COR-L47 (cell line): ENCODE measurements at places on chromosomes 1 and 21.
A peak's percentile ranks its signal among the peaks of the same experiment; 100 is the strongest.

DNA sequence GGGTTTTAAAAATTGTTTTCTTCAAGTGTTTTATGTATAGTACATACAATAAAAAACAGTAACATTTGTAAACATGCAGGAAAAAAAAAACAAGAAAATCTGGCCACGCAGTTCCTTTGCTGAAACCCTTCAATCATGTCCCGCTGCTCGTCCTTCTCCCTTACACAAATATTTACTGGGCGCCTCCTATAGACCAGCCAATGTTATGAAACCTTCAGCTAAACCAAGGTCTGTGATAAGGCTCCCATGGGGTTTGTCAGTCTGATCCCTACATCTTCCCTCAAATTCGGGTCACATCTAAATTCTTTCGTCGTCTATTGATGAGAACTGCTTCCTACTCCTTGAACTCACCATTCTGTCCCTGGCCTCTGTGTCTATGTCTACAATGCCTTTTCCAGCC is 583.9 kb downstream of the SMYD3 start:
- no peak for DNase-seq

- no peak for DNase-seq
Observed at GRCh38 chr1:244821134-244821533, 14.3 kb upstream of the COX20 start.

DNA sequence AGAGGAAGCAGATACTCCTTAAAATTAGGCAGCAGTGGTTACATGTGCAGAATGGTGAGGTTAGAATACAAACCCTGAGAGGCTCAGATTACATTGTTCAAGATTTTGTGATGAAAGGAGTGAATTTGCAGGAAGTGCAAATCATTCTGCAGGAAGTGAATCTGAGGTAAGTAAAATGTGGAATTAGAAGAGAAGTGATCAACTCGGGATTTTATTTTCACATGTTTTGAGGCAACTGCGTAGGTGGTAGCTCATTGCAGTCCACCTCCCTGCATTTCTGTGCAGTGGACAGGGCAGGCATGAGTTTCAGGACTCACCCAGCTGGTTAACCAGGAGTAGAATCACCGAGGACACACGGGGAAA is 2.1 kb upstream of the PLA2G2C start:
- DNase-seq: no peak

- no peak for DNase-seq
Observed at GRCh38 chr1:192724670-192725069, 84.2 kb upstream of the RGS2 start.

DNA sequence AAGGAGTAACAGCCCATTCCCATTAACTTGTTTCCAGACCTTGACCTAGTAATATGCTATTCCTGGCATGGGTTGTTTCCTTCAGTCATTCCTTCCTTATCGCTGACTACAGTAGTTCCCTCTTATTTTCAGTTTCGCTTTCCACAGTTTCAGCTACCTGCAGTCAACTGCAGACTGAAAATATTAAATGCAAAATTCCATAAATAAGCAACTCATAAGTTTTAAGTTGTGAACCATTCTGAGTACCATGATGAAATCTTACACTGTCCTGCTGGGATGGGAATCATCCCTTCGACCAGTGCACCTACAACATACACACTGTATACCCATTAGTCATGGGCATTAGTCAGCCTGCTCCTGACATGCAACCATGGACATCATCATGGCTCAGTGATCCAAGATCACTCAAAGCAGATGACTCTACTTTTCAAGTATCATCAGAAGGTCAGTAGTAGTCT is 66.7 kb downstream of the CCDC30 start:
- no peak for DNase-seq

GRCh38 chr1:90671251-90671650 is 45.9 kb downstream of the BARHL2 start:
- DNase-seq: no peak

DNA sequence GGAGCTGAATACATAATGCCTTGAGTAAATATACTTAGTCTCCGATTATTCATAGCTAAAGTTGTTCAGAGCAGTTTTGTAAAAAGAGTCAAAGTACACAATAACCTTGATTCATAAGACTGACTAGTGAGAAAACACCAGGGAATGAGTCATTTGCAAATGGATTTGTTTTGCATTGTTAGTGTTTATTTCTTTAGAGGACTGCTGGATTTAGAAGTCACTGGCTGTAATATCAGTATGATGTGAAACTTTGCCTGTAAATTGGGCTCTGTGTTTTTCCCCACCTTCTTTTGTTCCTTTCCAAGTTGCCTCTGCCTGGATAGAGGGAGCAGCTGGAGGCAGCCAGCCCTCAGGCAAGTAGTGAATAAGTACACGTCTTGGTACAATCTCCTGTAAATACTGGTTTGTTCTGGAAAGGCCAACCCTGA is 474.7 kb downstream of the NUF2 start:
- DNase-seq: no peak

- DNase-seq: no peak
Observed at GRCh38 chr1:213776969-213777368, 210.8 kb upstream of the PROX1 start.

- no peak for DNase-seq
Observed at GRCh38 chr1:31658721-31659120, 14.0 kb upstream of the PEF1 start.

DNA sequence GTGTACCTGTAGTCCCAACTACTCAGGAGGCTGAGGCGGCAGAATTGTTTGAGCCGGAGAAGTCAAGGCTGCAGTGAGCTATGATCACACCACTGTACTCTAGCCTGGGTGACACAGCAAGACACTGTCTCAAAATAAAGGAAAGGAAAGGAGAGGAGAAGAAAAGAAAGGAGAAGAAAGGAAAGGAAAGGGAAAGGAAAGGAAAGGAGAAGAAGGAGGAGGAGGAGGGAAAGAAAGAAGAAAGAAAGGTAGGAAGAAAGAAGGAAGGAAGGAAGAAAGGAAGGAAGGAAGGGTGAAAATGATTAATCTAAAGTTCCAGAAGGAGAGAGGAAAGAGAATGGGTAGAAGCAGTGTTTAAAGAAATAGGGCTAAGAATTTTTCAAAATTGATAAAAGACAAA is 12.2 kb downstream of the SPOCD1 start:
- no peak for DNase-seq

DNA sequence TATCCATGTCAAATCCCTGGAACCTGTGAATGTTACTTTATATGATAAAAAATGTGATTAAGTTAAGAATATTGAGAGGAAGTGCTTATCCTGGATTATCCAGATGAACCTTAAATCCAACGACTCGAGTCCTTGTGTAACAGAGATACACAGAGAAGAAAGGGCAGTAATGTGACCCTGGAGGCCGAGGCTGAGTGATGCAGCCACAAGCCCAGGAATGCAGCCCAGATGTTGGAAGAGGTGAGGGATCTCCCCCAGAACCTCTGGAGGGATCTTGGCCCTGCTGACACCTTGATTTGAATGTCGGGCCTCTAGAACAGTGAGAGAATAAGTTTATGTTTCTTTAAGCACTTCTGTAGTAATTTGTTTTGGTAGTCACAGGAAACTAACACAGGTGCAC is 18.0 kb downstream of the LPGAT1 start:
- no peak for DNase-seq

DNA sequence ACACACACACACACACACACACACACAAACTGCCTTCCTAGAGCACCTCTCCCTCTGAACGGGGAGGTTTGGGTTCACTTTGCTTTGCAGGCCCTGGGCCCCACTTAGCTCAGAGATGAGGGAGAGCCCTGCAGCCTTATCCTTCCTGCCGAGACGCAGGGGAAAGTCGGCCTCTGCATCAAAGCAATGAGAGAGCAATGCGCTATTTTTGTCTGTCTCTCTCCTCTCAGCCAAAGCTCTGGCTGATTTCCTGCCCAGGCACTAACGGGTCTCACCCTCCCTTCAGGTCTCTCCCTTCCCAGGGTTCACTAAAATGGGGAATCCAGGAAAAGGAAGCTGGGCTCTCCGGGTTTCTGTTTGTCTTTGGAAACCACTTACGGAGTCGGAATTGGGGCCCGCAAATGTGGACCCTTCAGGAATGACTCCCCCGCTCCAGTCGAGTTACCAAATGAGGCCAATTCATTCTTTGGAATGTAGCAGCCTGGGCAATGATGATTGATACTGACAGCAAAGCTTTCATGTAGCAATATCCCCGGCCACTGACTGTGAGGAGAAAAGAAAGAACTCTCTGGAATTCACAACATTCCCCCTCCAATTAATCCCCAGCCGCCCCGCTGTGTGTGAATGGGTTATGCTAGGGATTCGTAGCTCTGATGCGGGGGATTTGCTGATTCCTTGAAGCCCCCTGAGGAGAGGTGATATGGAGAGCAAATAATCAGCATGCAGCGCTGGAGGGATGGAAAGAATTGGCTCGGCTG is 61.5 kb upstream of the WLS start:
- no peak for DNase-seq

- DNase-seq: no peak
Observed at GRCh38 chr1:159983681-159984080, 29.6 kb upstream of the SLAMF9 start.

- DNase-seq: no peak
Observed at GRCh38 chr1:108504447-108504846, 54.3 kb downstream of the NBPF6 start.

GRCh38 chr1:80359666-80360065 is 1353.1 kb upstream of the ADGRL4 start:
- DNase-seq: no peak

GRCh38 chr21:30206551-30207251 is 9.2 kb downstream of the CLDN8 start:
- no peak for DNase-seq

- DNase-seq: no peak
Observed at GRCh38 chr1:43318831-43319230, 18.0 kb downstream of the TIE1 start.

DNA sequence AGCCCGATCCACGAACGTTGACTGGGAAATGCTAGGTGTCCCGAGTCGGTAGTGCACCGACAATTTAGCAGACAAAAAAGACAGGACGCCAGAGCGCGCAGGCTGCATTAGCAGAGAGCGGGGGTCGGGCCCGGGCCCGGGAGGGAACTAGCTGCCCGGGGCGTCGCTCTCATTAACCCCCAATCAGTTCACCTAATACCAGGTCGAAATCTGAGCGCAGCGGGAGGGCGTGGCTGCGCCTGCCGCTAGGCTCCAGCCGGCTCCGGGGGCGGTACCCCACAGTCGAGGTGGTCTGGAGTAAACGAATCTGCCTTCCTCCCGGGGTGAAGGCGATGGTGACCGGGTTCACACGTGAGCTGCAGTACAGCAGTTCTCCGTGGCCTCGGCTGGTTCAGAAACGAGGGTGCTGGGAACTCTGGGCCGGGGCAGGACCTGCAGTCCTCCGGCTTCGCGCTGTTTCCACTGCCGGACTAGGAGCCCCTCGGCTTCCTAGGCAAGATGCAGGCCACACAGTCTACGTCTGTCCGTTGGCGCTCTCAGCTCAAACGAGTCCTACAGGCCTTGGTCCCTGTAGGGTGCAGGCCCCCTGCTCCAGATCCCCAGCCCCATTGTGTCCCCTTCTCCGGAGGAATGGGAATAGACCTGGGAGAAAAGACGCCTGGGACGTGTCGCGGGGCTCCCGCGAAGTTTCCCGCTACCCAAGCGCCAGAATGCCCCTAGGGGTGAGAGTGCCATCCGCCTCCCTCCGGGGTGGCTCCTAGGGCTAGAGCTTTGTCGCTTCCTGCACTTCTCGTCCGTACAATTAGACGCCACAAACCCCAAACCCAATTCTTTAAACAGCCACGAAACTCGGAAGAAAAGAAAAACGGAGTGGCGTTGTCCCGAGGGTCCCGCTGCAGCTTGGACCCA is 2.0 kb downstream of the GFI1 start:
- peak; percentile 12 for DNase-seq

DNA sequence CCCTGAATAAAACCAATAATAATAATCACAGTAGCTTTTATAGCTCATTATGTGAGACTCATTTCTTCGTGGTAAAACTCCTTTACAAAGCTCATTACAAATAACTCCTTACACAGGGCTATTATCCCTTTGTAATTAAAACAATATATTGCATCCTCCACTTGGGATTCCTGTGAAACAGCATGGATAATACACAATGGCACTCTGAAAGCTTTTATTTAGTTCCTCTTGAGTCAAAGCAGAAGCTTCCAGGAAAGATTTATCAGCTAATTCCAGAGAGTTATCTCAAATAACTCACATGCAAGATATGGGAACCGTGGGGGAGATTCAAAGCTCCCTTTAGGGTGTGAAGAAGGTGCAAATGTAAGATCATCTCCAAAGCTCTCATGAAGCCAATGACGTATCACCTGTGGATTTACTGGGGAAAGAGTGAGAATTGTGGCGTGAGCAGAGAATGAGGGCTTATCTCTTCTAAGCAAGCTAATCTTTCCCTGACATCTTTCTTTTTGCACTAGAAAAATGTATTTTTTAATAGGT is 60.4 kb upstream of the GJA5 start:
- DNase-seq: no peak

DNA sequence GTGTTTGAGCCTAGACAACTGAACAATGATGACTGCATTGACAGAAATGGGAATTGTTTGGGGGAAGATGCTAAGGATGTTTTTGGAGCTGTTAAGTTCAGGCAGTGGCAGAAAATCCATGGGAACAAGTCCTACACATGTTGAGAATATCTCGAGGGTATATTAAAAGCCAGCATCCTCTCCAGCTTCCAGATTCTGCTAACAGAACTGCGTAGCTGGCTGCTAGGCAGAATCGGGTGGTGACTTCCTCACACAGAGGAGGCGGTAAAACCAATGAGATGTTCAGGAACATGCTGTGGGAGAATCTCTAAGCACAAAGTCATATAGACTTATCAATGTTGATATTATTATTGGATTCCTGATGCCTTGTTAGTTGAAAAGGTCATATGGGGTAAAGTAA is 14.8 kb downstream of the FAM163A start:
- DNase-seq: no peak

- DNase-seq: no peak
Observed at GRCh38 chr1:54129858-54130257, 22.9 kb downstream of the CDCP2 start.

DNA sequence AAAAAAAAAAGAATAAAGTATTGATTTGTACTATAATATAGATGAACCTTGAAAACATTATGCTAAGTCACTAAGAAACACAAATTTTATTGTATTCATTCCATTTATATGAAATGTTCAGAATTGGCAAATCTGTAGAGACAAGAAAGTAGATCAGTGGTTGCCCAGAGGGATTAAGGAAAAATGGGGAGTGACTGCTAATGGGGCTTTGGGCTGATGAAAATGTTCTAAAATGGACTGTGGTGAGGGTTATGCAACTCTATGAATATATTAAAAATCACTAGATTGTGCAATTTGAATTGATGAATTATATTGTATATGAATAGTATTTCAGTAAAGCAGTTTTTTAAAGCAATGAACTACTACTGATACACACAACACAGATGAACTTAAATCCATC is 10.0 kb downstream of the GDAP2 start:
- DNase-seq: no peak

DNA sequence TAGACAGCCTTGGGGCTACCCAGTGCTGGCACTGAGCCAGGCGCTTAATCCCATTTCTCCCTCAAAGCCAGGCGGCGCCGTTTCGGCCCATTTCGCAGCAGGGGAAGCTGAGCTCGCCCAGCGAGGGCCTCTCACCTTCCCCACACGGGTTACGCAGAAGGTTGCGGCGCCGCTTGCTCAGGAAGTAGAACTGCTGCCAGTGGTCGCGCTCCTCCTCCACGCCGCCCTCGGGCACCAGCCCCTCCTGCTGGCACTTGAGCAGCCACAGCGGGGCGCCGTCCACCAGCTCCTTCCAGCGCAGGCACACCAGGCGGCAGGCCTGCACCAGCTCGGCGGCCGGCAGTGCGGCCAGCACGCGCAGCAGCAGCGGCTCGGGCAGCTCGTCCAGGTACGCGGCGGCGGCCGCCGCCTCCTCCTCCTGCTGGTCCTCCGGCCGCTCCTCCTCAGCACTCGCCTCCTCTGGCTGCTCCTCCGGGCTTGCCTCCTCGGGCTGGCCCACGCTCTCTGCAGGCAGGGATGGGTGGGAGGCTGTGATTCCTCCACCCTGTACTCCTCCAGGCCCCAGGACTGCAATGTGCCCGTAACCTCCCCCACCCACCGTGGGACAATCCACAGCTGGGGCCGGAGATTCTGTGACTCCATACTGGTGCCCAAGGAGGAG is 3.8 kb downstream of the FBXO2 start:
- DNase-seq: peak; percentile 78
